ENCODE measurements at places on chromosomes 11 and 22.

- no peak for DNase-seq
These were observed 42.9 kb upstream of the SLC5A1 start for GRCh38 chr22:32000181-32000580.

- DNase-seq, result no peak
These were observed 5.6 kb downstream of the LUZP2 start for GRCh38 chr11:24502425-24502824.

- no peak for DNase-seq
These were observed 37.6 kb downstream of the SLC36A4 start for GRCh38 chr11:93160156-93160555.

DNA sequence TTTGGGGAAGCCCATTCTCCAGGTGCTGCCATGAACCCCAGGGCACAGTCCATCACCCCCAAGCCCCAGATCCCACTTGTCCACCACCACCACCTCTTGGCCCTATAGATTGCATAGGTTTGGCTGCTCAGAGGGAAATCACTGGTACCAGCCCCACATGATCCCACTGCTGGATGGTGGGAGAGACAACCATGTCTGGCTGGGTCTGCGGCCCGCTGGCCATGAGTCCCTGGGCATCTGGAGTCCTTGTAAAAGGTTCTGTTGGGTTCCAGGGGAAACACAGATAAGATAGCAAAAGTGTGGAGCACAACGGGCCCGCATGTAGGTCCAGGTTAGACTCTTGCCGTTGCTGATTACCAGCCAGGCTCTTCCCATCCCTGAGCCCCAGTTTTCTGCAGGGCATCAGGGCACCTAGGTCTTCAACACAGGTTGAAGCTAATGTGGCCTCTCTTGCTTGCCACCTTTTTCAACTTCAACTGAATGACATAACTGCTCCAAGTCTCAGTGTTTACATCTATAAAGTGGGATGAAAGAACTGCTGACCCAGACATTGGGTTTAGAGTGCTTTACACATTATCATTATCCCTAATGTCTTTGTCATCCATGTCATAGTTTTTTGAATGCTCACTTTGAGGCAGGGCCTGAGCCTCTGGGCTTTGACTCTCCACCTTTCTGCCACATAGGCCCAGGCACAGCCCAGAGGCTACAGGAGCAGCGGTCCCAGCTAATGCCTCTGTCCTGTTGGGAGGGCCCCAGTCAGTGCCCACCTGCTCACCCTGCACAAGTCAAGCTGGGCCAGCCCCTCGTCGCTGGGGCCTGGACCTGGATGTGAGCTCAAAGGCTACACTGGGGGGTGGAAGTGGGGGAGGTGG, 1.0 kb upstream of the TANGO2 start:
- no peak for DNase-seq

DNA sequence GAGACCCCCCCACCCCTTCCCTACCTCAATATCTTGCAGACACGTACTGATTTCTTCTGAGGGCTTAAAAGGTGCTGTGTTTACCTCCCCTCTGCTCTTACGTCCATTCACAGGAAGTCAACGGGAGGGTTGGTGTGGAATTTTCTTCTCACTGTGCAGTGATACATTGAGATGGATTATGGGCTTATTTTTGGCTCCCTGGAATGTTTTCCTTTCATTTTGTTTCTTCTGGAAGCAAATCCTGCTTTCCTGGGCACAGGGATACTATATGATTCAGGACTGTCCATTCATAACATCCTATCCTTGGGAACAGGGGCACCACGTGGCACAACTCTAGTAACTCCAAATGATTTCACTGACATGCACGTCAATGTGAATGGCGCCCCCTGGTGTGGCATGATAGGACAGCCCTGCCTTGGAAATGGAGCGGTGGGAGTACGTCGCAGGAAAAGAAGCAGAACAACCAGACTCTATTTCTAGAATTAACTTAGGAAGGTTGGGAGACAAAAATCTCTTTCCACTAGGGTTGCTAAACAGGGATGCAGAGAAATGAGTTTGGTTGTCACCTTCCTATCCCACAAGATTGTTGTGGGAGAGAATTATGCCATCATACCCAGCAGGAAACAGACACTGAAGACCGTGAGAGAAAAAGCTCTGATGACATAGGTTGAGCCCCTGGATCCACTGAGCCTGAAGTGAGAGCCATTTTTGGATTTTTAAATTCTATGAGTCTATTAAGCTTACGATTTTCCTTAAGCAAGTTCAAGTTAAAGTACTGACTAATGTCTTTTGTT, 146.5 kb upstream of the RAG2 start:
- DNase-seq, result peak; percentile 0

- DNase-seq, result no peak
These were observed 189.6 kb upstream of the E2F8 start for GRCh38 chr11:19430346-19430745.

DNA sequence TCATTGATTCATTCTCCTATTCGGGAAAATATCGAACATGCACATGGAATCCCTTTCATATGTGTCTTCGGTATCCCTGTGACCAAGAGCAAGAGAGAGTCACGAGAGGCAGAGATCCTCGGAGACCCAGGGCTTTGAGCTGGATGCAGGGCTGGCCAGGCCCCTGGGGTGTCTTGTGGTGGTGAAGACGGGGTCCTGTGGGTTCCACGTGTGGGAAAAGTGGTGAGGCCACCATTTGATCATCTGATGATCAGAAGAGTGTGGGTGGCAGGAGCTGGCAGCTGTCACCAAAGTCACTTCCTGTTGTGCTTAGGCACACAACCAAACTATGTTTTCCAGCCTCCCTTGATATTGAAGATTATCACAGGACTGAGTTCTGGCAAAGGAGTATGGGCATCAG, 94.0 kb downstream of the BRD1 start:
- no peak for DNase-seq

DNA sequence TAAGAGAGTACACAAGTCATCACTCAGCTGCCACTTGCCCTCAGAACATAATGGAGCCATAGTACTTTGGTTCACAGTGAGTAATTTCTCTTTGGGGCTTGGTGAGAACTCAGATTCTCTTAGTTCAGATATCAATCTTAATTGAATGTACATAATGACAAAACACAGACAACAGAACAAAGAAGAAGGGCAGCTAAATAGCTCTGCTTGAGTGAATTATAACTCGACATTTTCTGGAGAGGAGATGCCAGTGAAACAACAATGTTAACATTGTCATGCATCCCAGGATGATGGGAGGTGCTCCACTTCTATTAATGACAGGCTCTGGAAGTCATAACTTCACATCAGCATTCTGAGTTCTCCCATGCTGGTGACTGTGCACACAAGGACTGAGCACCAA, 508.1 kb downstream of the TMEM135 start:
- no peak for DNase-seq

- no peak for DNase-seq
These were observed 18.5 kb downstream of the PLA2G6 start for GRCh38 chr22:38162881-38163843.

GRCh38 chr11:101770648-101771047, 144.2 kb upstream of the CEP126 start:
- DNase-seq, result no peak

- DNase-seq, result no peak
These were observed 299.7 kb downstream of the ST3GAL4 start for GRCh38 chr11:126654886-126655806.

- DNase-seq, result peak; percentile 99
These were observed 32.7 kb downstream of the FLI1 start for GRCh38 chr11:128726458-128727139.

DNA sequence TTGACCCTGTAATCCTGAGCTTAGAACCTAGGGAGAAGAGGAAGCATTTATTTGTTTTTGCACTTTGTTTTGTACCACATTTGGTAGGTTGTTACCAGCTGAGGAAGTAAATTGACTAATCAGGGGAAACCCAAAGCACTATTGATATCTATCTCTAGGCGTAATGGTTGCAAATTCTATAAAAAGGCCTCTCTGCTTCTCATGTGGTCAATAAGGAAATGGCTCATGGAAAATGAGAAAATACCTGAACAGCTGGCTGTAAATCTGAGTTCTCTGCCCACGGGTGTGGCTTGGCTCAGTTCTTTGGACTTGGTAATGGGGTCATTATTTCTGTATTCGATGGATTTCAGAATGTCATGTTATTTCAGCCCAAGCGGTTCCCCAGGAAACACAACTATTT, 42.4 kb downstream of the BARX2 start:
- DNase-seq, result no peak

GRCh38 chr11:76615950-76616349, 54.6 kb downstream of the LRRC32 start:
- DNase-seq, result no peak

DNA sequence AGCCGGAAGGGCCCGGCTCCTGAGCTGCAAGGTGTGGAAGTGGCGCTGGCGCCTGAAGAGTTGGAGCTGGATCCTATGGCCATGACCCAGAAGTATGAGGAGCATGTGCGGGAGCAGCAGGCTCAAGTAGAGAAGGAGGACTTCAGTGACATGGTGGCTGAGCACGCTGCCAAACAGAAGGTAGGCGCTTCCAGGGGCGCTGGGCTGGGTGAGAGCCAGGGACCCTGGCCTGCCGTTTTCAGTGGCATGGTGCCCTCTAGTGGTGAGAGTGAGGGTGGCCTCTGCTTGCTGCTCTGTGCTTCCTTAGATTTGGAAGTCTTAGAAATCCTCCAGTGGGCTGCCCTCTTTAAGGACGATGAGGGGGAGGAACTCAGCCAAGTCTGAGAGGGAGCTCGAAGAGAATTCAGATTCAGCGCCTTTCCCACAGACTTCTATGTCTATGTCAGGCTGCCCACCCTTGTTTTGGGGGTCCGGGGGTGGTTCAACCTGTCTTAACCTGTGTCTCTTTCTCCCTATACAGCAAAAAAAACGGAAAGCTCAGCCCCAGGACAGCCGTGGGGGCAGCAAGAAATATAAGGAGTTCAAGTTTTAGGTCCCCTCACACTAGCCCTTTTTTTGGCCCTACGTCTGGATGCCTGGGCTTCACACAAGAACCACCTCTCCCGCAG, 1.8 kb upstream of the PACS1 start:
- DNase-seq, result peak; percentile 1

DNA sequence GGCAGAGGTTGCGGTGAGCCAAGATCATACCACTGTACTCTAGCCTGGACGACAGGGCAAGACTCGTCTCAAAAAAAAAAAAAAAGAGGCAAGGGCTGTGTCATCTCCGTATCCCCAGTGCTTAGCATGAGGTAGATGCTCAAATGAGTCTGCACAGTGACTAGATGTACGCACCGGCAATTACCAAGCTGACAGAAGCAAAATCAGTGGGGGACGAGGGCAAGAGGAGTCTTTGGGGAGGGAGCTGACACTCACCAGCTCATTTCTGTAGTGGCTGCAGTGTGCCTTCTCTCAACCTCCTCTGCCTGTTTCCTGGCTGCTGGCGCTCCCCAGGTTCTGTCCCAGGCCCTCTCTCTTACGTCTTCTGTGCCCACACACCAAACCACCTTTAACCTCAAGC, 69.9 kb downstream of the PACSIN2 start:
- DNase-seq, result no peak

DNA sequence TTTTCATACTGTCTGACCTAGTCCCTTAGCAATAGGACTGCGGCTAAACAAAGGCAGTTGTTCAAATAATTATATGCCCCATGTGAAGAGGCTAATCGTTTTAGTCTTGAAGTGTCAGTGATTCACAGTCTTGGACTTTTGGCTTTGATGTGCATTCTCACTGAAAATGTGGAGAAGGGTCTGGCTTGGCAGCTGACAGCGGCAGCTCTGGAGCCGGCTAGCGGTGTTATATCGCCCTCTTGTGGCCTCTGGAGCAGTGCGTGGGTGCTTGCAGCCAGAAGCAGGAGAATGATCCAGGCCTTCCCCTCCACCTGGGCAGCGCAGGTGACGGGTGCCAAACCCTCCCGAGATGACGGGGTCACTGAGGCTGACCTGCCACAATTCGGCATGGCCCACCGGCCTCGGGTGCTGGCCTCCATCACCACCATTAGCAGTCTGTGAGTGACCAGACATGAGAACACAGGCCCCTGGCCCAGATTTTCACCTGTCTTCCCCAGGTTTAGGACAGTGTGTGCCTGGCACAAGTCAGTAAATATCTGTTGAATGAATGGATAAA, 90.3 kb upstream of the PITPNB start:
- DNase-seq, result peak; percentile 1

- DNase-seq, result no peak
These were observed 42.6 kb downstream of the FAM227A start for GRCh38 chr22:38613588-38613987.

DNA sequence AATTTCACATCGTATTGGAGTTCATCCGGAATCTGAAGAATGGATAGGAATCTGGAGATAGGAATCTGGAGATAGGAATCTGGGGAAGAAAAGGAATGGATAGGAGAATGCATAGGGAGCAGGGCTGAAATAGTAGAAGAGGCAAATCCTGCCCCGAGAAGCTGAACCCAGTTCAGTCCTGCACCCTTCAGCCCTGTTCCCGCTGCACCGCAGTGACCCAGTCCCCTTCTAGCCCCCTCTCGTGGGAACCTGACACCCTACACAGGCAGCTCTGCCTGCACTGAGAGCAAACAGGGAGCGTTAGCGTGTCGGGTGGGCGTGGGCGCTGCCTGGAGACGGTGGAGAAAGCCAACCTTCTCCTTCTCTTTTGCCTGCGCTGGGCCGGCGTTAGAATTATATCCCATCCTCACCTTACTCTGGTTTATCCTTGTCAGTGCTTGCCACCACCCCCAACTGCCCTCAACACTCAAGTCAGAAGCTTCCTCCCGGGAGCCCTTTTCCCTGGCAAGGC, 1.0 kb upstream of the CCKBR start:
- DNase-seq, result no peak

DNA sequence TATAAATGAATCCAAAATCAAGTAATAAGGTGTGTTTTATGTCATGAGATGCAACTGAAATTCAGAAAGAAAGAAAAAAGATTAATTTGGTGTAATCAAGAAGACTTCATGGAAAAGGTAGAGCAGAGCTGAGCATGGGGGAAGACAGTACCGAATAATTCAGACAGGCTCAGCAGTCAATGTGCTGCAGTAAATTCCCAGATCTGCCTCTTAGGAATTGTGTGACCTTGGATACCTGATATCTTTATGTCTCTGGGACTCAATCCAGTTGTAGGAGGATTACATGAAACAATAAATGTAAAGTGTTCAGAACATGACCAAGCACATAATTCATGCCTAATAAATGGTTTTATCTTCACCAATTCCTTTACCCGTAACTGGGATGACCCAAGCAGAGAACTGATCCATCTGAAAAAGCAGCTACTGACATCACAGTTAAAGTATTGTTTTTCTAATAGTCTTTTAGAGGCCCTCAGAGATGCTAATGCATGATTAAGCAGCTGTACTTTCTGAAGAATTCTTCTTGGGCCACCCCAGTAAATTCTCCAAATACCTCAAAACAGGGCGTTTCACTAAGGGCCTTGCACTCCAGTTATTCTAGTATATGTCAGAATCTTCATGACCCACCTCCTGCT, 7.8 kb downstream of the MS4A12 start:
- DNase-seq, result no peak

GRCh38 chr11:125332821-125333220, 163.2 kb downstream of the FEZ1 start:
- DNase-seq, result no peak

- DNase-seq, result no peak
These were observed 261.1 kb downstream of the BUD13 start for GRCh38 chr11:116511684-116512083.

- no peak for DNase-seq
These were observed 16.6 kb downstream of the CRELD2 start for GRCh38 chr22:49934891-49935557.

Data from GF-D8 (cell line).